ENCODE measurements at places on chromosomes 7 and 10.

GRCh38 chr10:108184114-108184513 lies 1019.6 kb upstream of the SORCS1 start:
- no peak for DNase-seq

- no peak for DNase-seq
Measured at GRCh38 chr10:117271427-117271826, 30.5 kb downstream of the SLC18A2 start.

DNA sequence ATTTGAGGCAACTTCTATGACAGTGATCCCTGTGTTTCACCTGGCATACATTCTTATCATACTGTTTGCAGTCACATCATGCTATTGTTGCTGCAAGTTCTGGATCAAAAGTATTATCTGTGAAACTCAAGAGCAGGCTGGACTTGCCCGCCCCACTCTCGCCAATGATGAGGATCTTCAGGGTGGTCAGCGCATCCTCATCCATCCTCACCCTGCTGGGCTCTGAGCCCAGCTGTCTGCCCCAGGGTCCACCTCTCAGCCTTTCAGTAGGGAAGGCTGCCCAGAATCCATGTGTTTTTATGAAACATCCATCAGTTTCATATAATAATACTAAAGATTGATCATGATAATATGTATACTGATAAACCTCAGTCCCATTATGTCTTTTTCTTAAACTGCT lies 55.4 kb upstream of the KIF5B start:
- DNase-seq = no peak

DNA sequence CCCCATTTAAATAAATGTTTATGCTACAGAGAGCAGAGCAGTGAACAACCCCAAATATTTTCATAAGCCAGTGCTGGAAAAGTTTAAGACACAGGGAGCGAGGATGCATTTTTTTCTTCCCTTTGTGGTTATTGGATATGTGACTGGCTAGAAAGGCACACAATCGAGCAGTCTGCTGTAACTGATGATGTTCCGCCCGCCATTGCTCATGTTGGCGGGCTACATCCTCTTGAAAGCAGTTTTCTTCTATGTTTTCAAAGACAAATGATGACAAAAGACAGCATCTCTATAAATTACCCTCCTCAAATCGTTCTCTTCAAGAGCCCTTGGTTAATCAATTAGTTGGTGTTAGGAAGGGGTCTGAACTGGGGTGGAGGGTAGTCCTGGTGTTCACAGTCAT lies 269.8 kb downstream of the SKAP2 start:
- no peak for DNase-seq

DNA sequence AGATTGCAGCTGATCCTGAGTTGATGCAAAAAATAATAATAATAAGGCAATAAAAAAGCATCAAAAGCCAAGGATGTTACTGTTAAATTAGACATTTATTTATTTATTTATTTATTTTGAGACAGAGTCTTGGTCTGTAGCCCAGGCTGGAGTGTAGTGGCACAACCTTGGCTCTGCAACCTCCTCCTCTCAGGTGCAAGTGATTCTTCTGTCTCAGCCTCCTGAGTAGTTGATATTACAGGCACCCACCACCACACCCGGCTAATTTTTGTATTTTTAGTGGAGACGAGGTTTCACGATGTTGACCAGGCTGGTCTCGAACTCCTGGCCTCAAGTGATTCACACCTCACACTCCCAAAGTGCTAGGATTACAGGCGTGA lies 465.5 kb upstream of the NRP1 start:
- no peak for DNase-seq

DNA sequence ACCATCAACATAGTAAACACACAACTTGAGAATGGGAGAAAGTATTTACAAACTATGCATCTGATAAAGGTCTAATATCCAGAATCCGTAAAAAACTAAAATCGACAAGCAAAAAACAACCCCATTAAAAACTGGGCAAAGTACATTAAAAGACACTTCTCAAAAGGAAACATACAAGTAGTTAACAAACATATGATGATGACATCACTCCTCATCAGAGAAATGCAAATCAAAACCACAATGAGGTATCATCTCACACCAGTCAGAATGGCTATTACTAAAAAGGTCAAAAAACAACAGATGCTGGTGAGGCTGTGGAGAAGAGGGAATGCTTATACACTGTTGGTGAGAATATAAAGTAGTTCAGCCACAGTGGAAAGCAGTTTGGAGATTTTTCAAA lies 125.1 kb downstream of the TFPI2 start:
- DNase-seq = no peak

DNA sequence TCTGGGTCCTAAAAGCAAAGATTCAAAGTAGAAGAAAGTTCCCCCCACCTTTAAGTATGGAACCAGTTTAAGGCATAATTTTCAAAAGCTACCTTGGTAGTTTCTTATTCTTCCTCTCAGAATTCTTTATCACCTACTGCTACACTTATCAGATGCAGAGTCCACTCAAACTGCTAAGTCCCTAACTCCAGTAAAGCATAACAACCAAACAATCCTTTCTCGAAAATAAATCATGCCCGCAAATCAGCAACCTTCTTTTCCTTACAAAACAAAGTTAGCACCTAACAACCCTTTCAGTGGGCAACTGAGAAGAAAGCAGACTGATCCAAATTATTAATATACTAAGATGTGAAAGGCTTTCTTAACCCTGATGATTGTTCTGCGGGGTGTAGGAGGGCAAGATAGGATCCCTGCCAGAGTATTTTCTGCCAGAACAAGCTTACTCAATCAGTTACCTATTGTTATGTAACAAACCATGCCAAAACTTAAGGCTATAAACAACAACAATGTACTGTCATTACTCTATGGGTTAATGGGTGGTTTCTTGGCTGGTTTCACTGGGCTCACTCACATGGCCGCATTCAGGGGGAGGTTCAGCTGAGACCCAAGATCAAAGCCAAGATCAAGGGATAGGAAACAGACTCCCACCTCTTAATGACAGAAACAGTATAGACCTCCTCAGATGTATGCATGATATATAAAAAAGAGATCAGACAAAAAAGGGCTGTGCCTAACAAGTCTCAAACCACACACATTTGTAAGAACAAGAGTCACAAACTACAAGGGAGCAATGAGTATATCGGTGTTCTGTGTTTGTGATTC lies 42.0 kb downstream of the CCDC6 start:
- DNase-seq = no peak

GRCh38 chr7:85215098-85215497 lies 28.2 kb upstream of the SEMA3D start:
- no peak for DNase-seq

DNA sequence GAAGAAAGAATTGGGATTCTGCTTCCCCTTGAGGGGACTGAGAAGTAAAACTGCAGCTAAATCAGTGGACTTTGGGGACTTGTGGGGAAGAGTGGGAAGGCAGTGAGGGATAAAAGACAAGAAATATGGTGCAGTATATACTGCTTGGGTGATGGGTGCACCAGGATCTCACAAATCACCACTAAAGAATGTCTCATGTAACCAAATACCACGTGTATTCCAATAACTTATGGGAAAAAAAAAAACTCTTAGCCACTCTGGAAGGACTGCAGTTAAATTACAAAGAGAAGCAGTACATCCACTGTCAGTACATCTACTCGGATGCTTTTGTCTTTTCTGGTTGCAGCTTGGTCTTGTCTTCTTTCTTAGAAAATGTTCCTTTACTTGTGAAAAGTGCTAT lies 27.4 kb upstream of the GOT1 start:
- DNase-seq = no peak

GRCh38 chr7:33357846-33358245 lies 228.5 kb downstream of the BBS9 start:
- no peak for DNase-seq

DNA sequence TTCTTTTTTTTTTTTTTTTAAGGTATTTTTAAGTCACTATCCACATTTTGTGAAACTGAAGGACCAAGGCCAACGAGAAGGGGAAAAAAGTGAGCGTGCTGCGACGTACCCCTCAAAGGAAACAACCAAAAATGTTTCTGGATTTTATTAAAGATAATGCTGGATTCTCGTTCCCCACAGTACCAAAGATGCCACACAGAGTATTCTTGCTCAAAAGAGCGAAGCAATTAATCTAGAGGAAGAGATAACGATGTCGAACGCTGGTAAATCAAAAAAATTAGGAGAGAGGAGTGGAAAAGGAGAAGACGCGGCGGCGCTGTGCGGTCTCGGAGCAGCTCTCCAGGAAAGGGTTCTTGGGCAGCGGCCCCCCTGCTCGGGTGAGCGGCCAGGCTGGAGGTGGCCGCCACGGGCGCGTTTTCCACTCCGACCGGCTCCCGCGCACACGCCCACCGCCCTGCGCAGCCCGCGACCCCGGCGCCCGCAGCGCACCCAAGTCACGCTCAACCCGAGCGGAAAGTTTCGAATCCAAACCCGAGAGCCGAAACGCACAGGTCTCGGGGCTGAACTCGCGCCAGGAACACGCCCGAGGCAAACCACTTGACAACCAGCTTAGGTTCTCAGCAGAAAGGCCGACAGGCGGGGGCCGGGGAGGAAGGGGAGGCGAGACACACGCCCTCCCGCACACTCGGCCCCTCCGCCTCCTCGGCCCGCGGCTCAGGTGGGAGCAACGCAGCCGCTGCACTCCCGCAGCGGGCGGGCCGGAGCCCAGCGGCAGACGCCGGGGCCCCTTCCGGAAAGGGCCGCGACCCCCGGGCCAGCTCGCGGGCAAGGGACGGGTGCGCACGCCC lies 989 bp downstream of the SRPK2 start:
- no peak for DNase-seq

GRCh38 chr10:59234816-59235429 lies 58.5 kb downstream of the PHYHIPL start:
- DNase-seq = no peak

DNA sequence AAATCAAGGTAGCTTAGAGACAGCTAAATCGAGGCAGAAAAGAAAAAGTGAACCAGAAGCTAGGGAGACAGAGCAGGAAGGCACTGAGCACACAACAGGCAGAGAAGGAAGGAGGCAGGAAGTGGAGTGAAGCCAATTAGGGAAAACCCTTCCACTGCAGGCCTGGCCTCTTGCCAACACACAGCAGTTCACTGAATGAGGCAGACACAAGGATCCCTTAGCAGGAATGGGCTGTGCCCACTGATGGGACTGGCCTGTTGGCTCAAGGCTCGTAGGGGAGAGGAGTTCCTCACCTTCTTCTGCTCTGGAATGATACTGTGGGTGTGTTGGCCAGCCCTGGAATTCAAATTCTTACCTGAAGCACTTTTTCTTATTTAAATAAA lies 220.3 kb upstream of the STK17A start:
- no peak for DNase-seq

- no peak for DNase-seq
Measured at GRCh38 chr7:89681448-89681847, 472.8 kb upstream of the STEAP1 start.

- DNase-seq = no peak
Measured at GRCh38 chr10:124388476-124388822, 30.3 kb downstream of the OAT start.

DNA sequence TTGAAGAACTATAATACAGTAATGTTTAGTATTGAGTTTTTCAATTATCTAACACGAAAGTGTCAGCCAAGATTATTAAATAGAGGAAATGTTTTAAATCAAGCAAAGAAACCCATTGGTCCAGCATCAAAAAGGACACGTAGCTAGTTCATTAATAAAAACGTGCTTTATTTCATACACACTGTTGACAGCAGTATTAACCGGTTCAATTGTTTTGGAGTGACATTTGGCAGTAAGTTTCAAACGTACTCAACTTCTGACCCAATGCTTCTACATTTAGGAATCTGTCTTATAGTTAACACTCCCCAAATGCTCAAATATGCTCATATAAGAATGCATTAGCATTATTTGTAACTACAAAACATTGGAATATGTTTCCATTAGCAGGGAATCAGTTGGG lies 41.3 kb downstream of the SLC16A12 start:
- no peak for DNase-seq

GRCh38 chr10:61866700-61867368 lies 34.7 kb upstream of the ARID5B start:
- no peak for DNase-seq

DNA sequence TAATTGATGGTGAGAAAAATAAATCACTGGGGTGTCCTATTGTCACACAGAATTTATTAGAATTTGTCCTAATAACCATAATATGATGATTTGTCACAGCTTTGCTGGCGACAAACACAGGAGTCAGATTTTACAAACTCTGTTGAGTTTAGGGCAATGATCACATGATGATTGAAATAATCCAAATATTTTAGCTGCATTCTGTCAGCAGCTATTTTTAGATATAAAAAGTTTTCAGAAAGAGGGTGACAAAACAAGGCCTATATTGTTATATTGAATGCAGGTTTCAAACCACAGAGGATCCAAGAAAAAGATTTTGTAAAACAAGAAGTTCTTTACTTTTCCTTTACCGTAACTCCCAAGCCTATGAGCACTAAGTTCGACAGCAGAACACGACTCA lies 178.8 kb downstream of the ADAM12 start:
- DNase-seq = no peak

GRCh38 chr7:22445140-22445743 lies 54.7 kb downstream of the STEAP1B start:
- DNase-seq = no peak

- no peak for DNase-seq
Measured at GRCh38 chr7:138958391-138958956, 22.7 kb downstream of the KIAA1549 start.

- no peak for DNase-seq
Measured at GRCh38 chr10:100934084-100934659, 21.4 kb downstream of the SLF2 start.

Data from NCI-H2081 treated with DMSO at 0.1 percent for 48 hours (cell line).